GM13977 (cell line): ENCODE measurements at places on chromosomes 2 and 18.

- DNase-seq, result peak; percentile 15
Observed at GRCh38 chr18:22604390-22604985, 186.8 kb upstream of the CTAGE1 start.

GRCh38 chr2:173834141-173834540, 131.0 kb downstream of the SP3 start:
- no peak for DNase-seq

DNA sequence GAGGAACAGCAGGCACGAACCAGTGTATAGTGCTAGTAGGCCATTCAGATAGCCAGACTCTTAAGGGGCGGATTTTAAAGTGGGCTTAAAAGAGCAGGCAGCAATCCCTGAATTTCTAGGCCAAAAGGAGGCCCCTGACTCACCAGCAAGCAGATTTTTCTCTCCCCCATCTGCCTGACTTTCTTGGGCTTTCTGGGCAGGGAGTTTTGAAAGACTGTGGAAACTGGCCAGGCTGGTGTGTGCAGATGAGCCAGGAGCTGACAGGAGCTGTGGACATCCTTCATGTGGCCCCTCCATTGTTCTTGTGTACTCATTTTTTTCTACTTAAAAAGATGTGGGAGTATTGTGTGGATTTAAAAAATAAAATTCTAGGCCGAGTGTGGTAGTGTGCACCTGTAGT, 59.0 kb downstream of the GLI2 start:
- no peak for DNase-seq

DNA sequence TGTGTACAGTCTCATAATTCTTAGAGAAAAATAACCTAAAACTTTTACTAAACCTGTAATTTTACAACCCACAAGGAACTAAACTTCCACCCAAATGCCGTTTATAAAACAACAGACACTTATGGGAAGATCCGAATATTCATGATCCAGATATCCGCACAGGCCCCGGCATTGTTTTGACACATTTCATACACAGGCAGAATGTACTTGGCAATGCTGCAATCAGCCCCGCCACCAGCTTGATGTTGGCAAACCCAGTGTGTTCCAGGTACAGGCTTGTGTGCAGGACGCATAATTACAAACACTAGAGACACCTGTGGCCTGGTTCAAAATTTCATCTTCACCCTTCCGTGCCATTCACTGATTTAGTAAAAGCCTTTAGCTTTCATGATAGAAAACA, 393.0 kb upstream of the SALL3 start:
- no peak for DNase-seq

- DNase-seq, result no peak
Observed at GRCh38 chr2:41881249-41881648, 166.6 kb upstream of the PKDCC start.

GRCh38 chr2:201648-202433, 62.0 kb downstream of the SH3YL1 start:
- DNase-seq, result no peak

DNA sequence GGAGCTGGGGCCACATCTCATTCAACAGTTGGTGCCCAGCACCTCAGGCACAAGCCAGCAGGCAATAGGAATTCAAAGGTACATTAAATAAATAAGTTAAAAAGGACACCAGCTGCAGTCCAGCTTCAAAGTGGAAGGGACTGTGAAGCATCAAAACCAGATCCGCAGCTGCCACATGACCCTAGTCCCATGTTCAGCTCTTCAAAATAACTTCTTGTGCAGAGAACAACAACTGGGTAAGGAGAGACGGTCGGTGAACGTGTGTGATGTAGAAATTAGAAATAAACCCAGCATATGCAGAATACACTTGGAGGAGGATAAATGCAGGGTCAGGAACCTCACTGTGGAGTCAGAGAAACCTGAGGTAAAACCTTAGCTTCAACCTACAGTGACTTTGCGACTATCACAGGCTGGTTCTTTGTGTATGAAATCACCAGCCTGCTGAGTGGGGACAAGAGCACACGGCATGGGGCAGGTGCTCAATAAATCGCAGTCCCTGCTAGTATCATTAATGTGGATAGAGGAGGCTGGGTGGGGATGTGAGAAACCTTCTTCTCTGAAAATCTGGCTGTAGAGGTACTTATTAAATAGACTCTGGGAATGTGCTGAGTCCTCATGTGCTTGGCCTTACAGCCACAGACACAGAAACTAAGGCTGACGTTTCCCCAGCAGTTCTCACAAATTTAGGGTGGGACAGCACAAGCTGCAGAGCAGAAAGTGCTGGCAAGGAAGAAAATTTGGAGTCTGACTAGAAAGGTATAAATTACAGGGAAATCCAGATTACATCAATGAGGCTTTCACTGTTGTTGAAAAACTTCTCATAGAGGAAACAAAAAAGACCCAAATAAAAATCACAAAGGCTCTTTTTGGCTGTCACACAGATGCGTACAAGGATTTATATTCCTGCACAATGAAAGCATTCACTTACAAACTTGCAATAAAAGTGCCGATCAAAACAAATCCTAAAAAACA, 20.7 kb downstream of the FBXO15 start:
- no peak for DNase-seq

- peak; percentile 75 for DNase-seq
Observed at GRCh38 chr2:17851731-17852585, 26.5 kb upstream of the KCNS3 start.
